ENCODE measurements at places on chromosomes 7 and 10. TPM values are rescaled to one million over a fixed set of nuclear protein-coding genes. Genes with fewer than 3 reads are reported as not detected.

- H3K27me3 ChIP-seq, result peaks cover 12% of the 10 kb centered on the region
- H3K4me1 ChIP-seq, result no peaks in the 10 kb centered on the region
- no peak for DNase-seq
Observed at GRCh38 chr7:73596191-73597065, 18.0 kb upstream of the TBL2 start.

The PWWP2B gene
- total RNA-seq, result 14.2 TPM

The GPNMB gene
- not detected for total RNA-seq

The EVX1 gene
- total RNA-seq, result 0.80 TPM

The GIMAP8 gene
- not detected for total RNA-seq

All from neural crest cell (in vitro differentiated cells).